ENCODE measurements at places on chromosomes 7 and 10.
A peak's percentile ranks its signal among the peaks of the same experiment; 100 is the strongest.

GRCh38 chr7:966291-967069 lies 8.9 kb downstream of the COX19 start:
- no peak for DNase-seq

- DNase-seq = no peak
These were observed 9.0 kb upstream of the DLX6 start for GRCh38 chr7:96996111-96996957.

DNA sequence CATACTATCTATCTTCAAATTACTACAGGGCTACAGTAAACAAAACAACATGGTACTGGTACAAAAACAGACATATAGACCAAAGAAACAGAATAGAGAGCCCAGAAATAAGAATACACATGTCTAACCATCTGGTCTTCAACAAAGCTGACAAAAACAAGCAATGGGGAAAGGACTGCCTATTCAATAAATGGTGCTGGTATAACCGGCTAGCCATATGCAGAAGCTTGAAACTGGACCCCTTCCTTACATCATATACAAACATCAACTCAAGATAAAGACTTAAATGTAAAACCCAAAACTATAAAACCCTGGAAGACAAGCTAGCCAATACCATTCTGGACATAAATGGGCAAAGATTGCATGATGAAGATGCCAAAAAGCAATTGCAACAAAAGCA lies 1143.7 kb downstream of the DNAJB9 start:
- no peak for DNase-seq

DNA sequence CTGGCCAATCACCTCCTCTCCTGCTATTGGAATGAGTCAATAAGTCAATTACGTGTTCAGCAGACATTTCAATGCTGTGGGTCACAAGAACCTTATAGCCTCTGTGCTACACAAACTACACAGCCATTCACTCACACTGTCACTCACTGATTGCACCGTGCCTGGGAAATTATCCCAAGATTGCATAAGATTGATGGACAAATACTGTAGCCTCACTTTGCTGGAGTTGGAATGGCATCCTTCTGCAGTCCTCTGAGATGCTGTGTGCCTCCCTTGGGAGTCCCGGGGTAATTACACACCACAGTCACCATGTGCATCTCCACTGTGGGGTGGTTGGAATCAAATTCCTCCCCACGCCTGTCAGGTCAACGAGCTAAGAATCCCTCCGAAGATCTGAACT lies 358.7 kb upstream of the MGMT start:
- DNase-seq = no peak

DNA sequence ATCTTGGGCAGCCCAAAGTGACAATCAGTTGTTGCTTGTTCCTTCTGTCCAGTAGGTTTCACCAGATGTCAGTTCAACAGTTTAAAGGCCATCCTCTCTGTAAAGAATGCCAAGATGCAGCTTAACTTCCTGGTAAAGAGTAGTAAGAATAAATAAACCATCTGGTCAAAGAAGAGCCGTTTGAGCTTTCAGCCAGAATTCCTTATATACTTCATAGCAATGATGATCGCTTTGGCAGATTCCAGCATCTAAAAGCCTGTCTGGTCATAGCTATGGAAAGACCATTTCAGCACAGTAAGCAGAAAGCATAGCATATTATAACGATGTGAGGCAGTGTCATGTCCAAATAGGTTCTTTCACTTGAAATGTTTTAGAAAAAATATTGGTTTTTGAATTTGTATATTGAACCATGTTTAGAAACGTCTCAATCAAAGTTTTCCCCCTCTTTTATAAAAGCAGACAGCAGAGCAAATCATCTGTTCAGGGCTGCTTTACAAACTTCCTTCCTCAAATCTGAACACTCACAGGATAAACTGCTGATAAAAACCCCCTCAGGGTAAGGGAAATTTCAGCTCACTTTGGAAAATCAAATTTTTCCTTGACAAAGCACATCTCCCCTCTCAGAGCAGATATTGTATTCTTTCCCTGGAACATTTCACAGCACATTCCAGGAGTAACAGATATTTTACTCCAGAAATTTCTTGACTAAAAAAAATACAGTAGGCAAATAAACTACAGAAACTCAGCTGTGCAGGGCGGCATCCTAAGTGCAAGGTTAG lies 184.1 kb downstream of the NOC3L start:
- no peak for DNase-seq

GRCh38 chr7:18799899-18800298 lies 304.4 kb downstream of the HDAC9 start:
- DNase-seq = no peak

DNA sequence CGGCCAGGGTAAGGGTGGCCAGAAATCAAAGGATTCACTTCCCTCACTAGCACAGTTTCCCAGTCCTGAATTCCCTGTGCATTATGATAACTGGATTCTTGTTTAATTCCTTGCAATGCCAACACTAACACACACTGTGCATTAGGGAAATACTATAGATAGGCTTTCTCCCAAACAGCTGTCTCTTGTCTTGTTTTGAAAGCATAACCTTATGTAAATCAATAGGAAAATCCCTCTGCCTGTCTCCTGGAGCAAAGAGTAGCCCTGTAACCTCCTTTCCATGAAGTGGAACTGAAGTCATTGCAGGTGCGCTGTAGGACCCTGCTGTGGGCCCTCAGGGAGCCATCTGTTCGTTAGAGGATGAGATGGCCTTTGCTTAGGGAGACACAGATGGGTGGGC lies 82.8 kb upstream of the FAM171A1 start:
- no peak for DNase-seq

GRCh38 chr10:14184841-14185315 lies 145.8 kb downstream of the FRMD4A start:
- no peak for DNase-seq

GRCh38 chr7:29612596-29612995 lies 49.0 kb downstream of the PRR15 start:
- peak; percentile 34 for DNase-seq

DNA sequence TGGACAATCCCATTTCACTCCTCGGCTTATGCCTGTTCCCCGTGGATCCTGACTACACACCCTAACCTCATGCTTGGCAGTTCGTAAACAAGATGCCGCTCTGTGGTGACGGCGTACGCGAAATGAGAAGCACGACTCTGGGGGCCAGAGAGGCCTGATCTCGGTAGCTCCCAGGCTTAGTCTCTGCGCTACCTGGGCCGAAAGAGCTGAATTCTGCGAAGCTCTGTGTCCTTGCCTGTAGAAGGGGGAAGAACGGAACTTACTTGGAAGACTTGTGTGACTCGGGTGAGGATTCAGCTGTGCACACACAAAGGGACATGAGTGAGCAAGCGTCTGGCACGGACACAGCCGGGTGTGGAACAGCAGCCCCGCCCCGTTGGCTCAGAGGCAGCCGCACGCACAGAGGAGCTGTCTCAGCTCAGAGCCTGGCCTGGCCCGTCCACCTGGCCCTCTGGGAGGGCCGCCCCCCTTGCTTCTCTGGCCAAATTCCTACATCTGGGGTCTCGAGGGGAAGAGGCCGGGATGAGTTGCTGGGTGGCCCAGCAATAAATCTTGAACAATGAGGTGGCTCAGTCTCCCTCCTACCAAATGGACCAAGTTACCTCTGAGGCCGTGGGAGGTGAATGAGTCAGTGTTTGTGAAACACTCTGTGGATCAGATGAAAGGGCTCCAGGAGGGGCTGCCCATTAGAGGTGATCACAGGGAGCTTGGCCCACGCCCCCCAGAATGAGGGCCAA lies 83.8 kb downstream of the PDGFA start:
- peak; percentile 50 for DNase-seq

DNA sequence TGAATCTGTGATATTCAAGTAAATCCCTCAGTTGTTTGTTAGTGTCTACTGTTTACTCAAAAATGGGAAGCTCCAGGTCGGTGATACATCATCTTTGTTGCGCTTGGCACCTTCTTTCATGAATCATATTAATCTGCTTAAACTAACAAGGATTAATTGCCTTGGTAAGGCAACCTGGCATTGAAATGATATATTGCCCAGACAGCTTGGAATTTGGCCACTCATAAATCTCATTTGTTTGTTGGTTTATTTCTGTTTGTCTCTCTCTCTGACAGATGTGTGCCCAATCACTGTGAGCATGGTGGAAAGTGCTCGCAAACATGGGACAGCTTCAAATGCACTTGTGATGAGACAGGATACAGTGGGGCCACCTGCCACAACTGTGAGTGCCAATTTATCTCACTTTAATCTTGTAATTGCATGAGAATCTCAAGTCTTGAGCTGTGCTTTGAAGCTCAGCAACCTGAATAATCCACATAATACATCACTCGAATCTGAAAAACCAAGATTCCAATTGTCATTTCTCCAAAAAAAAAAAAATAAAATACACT lies 1104.8 kb upstream of the C7orf33 start:
- DNase-seq = no peak

GRCh38 chr10:88455831-88456230 lies 127.3 kb downstream of the RNLS start:
- peak; percentile 21 for DNase-seq

GRCh38 chr10:131531265-131532190 lies 220.0 kb upstream of the TCERG1L start:
- no peak for DNase-seq

GRCh38 chr10:94069884-94070283 lies 76.2 kb downstream of the PLCE1 start:
- DNase-seq = no peak

- DNase-seq = peak; percentile 72
These were observed 128.0 kb downstream of the ZMIZ1 start for GRCh38 chr10:79196470-79197461.

- DNase-seq = no peak
These were observed 32.9 kb downstream of the PPP2R2D start for GRCh38 chr10:131933696-131934086.

DNA sequence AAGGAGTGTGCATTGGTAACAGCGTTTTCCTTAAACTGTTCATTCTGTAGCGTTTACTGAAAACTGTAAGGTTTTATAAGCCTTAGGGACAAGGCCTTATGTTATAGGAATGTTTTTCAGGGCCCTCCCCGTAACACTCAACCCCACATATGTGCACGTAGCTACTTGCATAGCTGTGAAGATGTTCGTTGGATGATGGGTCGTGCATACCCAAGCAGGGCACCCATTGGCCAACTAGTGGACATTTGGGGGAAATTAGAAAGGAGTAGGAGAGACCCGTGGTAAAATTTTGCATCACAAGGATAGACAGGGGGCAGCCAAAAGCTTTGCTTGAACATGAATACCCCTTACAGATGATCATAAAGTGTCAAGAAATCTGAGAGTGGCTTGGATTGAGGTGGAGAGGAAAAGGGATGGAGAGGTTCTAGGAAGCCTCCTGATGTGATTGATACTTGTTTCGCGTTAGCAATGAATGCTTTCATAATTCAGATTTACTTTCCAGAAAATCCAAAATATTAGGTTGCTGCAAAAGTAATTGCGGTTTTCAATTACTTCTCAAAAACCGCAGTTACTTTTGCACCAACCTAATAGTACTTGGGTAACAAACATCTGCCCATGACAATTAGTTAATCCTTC lies 878 bp downstream of the SEC61A2 start:
- peak; percentile 66 for DNase-seq

- DNase-seq = peak; percentile 69
These were observed 7.3 kb downstream of the FGFBP3 start for GRCh38 chr10:91901784-91902677.

- DNase-seq = no peak
These were observed 12.6 kb downstream of the PDAP1 start for GRCh38 chr7:99395616-99396327.

DNA sequence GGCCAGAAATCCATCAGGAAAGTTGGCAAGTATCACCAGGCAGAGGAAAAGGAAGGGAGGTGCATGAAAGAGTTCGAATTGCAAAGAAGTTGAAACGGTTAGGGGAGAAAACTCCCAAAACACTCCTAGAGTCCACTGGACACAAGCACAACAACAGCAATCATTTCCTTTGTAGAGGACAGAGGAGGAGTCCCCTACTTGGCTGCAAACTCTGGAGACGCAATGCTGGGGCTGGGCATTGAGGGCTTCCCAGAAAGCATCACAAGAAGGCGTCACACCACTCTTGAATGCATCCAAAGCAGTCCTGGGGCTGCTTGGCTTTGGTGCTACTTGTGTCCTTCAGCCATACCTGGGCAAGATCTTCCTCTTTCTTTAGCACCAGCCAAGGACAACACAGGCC lies 18.1 kb upstream of the SLC26A4 start:
- no peak for DNase-seq

GRCh38 chr10:104349623-104350126 lies 4.0 kb upstream of the CFAP58 start:
- no peak for DNase-seq

- DNase-seq = no peak
These were observed 36.1 kb downstream of the BMPER start for GRCh38 chr7:33941418-33941817.

- no peak for DNase-seq
These were observed 15.8 kb upstream of the KDM7A start for GRCh38 chr7:140192620-140193019.

DNA sequence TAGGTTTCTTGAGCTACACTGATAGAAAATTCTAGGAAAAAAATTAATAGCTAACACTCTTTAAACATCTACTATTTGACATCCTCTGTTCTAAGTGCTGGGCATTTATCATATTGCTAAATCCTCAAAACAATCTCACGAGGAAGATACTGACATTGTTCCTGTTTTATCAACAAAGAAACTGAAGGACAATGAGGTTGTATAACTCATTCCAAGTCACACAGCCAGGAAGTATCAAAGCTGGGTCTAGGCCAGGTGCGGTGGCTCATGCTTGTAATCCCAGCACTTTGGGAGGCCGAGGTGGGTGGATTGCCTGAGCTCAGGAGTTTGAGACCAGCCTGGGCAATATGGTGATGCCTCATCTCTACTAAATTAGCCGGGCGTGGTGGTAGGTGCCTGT lies 51.6 kb upstream of the IL6 start:
- no peak for DNase-seq

GRCh38 chr10:80172896-80173295 lies 32.4 kb downstream of the ANXA11 start:
- no peak for DNase-seq

GRCh38 chr7:73921623-73922528 lies 60.9 kb downstream of the TMEM270 start:
- DNase-seq = no peak

- no peak for DNase-seq
These were observed 134.4 kb downstream of the BMS1 start for GRCh38 chr10:42916974-42917373.

GRCh38 chr7:27198138-27198841 lies 1.6 kb downstream of the HOXA13 start:
- no peak for DNase-seq

DNA sequence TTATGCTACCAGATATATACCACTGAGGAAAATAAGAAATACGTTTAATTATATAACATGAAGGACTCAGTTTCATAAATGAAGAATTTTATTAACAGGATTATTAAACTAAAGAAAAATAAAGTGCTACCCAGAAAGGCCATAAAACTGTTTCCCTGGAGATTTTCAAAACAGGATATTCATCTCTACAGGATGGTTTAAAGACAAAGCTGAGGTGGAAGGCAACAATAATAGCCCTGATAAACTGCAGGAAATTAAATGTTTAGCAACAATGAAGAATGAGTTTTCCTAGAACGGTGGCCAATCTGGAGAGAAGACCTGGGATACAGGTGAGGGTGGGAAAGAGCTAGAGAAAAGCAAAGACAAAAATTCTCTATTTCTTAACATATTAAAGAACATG lies 11.9 kb downstream of the RHEB start:
- no peak for DNase-seq
